Stimulated activated CD4-positive, alpha-beta T cell treated with anti-CD3 and anti-CD28 coated beads, Interleukin-1b, Interleukin-23, amount 100 ng/mL, for 1 hour (primary cell): ENCODE measurements at places on chromosomes 5 and 9.

DNA sequence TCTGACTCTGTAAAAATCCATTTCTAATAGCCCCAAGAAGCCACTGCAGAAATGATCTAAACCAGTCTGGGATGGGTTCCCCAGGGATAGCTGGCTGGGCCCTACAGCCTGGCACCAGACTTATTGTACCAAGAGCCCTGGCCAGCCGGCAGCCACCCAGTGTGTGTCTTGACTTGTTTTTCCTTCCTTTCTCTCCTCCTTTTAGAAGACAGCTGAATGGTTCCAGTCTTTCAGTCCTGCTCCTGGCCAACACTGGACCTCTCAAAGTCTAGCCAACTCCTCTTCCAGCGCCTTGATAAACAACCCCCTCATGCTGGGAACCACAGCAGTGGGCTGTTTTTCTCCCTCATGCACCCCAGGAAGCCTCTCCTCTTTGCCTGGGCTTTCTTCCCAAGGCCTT, 34.1 kb downstream of the ATOX1 start:
- no peak for DNase-seq

DNA sequence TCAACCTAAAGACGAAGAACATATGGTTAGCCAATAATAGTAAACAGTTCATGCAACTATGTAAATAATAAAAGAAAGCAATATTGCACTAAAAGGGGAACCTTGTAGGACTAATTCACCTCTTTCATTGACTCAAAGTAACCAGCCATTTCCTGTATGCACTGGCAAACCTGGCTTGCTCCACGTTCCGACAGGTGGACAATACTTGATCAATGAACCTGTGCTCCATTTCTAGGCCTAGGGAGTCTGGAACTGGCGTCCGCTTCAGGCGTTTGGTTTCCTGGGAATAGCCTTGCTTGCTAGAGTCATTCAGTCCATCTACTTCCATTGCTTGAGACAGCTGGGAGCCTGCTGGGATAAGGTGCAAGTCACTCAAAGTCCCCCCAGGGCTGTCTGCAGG, 41.6 kb downstream of the PTAR1 start:
- DNase-seq: no peak

- no peak for DNase-seq
These were observed 325.1 kb upstream of the PRR16 start for GRCh38 chr5:120139039-120139438.

GRCh38 chr5:157167214-157167621, 1.2 kb upstream of the GARIN3 start:
- no peak for DNase-seq

DNA sequence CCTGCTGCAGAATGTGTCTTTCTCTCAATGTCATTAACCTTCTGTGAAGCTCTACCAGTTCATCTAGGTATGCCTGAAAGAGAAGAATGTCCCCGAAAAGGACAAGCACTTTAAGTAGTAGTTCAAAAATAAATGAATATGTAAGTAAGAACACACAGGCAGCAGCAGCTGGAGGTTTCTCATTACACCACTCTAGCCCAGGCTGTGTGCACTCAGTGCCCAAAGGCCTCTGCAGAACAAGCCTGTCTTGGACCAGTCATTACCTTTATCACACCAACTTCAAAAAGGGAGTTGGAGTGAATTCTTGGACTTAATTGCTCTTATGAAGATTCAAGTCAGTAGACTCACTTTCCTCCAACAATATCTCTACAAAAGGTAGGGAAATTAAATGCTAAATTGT, 268.8 kb downstream of the MLLT3 start:
- DNase-seq: no peak

DNA sequence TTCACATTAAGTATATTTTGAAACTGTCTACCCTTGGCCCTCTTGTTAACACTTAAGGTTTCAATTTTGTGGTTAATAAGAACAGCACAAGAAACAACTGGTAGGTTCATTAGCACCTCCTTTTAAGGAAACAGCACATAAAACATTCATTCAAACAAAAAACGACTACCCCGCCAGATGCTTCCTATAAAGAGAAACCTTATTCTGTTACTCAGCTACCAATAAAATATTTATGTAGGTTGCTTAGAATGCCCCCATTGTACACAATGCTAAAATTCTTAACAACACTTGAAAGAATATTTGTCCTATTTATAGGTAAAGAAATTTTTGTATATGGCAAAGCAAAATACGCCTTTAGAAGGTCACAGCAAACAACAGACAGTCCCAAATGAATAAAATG, 23.2 kb downstream of the CDK5RAP2 start:
- no peak for DNase-seq
